ENCODE measurements at places on chromosomes 3 and 15.

DNA sequence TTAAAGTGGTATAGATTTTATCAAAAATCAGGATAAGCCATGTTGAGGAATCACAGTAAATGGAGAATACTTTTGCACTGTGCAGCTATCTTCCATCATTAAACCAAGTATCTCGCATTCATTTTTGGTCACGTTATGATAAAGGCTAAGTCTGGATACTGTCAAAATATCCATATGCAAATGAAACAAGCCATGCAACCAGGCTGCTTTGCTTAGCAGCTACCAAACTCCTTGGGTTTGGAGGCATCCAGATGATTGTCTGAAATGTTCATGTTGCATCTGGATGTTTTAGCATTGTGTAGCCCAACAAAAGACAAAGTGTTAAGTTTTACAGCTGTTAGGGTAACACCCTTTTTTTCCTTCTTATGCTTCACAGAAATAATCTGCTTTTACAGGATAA lies 322.9 kb upstream of the MDFIC2 start:
- no peak for DNase-seq

- no peak for DNase-seq
These were observed 178.2 kb downstream of the OR4M2 start for GRCh38 chr15:22258398-22259150.

GRCh38 chr15:96474231-96474664 lies 143.7 kb downstream of the NR2F2 start:
- DNase-seq: no peak

DNA sequence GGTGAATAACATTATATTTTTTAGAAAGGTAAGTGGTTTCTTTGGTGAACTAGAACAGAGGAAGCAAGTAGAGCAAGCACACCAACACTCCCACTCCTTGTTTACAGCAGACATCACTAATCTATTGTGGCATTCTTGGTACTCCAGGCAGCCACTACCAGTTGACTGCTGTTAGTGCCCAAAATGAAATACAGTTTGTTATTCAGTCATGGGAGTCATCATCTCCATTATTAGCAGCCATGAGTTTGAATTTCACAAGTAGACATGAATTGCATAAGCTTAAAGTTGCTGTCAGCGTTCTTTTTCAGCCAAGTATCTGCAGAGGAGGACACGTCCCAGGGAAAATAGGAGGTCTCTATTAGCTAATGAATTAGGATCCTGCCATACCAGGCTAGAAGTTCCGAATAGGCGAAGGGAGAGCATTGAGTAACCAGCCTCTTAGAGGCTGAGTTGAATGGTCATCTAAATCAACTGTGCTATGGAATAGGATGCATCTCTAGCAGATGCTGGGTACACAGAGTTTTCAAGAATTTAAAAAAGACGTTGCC lies 252.7 kb upstream of the ICE2 start:
- no peak for DNase-seq

GRCh38 chr15:58423831-58424608 lies 7.8 kb upstream of the LIPC start:
- DNase-seq: no peak

DNA sequence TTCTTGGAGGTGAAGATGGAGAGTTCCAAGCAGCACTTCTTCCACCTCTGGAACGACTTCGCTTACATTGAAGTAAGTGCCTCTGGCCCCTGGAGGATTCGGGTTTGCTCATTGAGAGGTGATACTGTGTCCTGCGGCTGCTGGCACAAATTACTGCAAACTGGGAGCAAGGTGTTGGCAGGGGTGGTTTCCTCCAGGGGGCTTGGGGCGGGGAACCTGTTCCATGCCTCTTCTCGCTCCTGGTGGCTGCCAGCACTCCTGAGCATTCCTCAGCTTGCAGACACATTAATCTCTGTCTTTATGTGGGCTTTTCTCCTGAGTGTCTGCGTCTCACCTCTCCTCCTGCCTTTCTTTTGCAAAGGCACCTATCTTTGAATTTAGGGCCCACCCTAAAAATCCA lies 47.4 kb downstream of the MESD start:
- no peak for DNase-seq

GRCh38 chr15:97126553-97127233 lies 796.2 kb downstream of the NR2F2 start:
- DNase-seq: no peak

DNA sequence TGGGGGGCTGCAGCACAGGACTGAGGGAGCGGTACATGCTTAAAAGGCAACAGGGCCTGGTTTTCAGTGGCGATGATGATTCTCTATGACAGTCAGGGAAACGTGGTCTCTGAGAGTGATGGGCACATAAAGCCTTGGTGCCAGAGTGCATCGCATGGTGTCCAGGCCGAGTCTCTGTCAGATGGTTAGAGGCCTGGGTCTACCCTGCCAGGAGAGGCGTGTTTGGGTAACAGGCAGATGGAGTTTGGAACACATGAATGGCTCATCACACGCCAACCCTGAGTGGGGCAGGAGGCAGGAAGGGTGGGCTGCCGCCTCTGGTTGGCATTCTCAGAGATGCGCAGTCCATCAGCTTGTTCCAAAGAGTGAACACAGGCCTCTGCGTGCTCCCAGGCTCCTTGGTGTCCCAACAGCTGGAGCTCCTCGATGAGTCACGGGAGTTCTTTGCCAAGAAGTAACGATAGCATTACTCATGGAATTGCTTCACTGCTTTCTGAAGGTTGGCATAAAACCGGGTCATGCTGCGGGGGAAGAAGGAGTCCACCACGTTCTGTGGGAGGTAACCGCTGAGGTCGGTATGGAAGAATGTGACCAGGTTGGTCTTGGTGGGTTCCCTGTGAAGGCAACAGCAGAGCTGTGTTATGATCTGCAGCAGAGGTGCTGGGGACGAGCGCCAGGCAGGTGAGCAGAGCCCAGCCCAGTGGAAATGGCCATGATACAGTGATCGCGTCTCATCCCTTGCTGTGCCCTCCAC lies 11.0 kb downstream of the STARD5 start:
- no peak for DNase-seq

DNA sequence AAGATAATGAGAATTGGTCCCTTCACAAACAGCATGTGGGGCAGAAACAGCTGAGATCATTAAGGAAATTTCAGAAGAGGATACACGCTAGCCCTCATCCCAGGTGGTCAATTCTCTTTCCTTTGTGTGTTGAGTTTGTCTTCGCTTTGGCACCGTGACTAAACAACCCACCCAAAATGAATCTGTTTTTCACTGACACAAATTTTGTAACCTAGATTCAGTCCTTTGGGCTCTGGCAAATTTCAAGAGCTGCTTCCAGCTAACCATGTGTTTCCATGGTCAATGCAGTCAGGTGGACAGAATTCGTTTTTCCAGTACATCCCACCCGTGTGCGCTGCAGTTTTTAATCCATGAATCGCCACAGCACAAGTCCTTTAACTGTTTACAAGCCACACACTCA lies 435.4 kb downstream of the WDR72 start:
- DNase-seq: no peak

GRCh38 chr15:94674296-94674695 lies 442.9 kb downstream of the MCTP2 start:
- no peak for DNase-seq

GRCh38 chr3:132231633-132232032 lies 85.6 kb upstream of the ACP3 start:
- no peak for DNase-seq

- DNase-seq: no peak
These were observed 47.3 kb downstream of the GMPS start for GRCh38 chr3:155917781-155918180.

DNA sequence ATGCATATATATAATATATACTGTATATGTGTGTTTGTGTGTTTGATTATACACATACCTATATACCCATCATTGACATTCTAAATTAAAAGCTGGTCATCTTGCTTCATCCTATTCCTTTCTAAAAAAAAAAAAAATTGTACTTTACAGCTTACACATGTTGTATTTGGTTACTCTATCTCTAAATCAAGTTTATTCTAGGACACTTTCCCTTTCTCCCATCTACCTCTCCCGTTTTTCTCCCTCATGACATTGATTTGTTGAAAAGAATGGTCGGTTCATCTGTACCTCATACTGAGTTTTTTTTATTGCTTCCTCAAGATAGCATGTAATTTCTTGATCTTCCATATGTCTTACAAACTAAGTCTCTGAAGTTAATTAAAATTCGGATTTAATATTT lies 26.9 kb downstream of the GABPB1 start:
- DNase-seq: no peak

DNA sequence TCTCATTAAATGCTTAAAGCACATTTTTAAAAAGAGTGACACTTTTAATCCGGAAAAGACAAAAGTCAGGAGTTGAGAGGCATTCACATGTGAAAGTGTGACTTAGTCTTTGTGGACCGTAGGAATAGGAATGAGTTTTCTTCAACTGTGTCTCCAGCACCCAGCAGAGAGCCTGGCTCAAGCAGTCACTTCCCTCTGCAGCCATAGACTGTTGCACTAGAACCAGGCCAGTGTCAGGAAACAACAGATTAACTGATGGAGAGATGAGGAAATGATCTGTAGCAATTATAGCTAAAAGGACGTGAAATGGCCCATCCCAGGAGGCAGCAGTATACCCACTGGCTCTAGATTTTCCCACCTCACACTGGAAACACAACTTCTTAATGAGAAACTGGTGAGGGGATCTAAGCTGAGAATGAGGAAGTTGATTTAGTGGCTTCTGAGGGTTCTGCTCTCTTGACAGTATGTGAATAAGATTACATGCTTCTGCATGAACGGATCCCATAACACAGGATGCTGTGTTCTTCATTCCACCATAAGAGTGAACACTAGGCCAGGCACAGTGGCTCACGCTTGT lies 19.8 kb downstream of the CFAP92 start:
- DNase-seq: no peak

DNA sequence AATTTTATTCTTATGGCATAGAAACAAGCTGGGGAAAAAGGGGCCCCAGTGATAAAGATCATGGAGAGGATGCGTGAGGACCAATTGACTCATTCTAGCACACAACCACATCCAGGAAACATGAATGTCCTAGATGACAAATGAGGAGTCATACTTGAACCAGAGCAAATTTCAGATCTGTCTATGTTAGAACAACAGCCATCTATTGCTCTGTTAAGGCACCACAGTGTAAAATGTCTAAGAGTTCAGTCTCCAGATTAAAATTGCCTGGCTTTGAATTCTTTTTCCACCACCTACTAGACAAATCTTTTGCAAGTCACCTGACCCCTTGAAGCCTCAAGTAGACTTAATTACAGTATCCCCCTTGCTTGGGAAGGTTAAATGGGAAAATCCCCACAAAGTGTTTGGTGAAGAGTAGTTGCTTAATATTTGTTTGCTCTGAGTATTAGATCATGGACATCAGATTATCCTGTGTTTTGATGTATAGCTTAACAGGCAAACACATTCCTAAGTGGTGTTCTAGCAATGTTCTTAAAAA lies 258.7 kb upstream of the TGFBR2 start:
- no peak for DNase-seq

DNA sequence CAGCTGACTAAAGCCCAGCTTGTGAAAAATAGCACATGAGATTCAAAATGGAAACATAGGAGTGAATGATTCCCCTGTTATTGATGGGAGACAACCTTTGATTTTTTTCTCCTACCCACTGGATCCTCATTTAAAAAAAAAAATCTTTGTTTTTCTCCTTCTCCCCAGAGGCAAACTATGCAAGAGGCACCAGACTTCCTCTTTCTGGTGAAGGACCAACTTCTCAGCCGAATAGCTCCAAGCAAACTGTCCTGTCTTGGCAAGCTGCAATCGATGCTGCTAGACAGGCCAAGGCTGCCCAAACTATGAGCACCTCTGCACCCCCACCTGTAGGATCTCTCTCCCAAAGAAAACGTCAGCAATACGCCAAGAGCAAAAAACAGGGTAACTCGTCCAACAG lies 2.6 kb downstream of the CACNA1D start:
- no peak for DNase-seq

GRCh38 chr15:55357774-55358173 lies 38.8 kb downstream of the PIGB start:
- no peak for DNase-seq

GRCh38 chr3:67495751-67496150 lies 158.7 kb downstream of the SUCLG2 start:
- no peak for DNase-seq

- DNase-seq: no peak
These were observed 231.3 kb upstream of the SLCO3A1 start for GRCh38 chr15:91622235-91622634.

DNA sequence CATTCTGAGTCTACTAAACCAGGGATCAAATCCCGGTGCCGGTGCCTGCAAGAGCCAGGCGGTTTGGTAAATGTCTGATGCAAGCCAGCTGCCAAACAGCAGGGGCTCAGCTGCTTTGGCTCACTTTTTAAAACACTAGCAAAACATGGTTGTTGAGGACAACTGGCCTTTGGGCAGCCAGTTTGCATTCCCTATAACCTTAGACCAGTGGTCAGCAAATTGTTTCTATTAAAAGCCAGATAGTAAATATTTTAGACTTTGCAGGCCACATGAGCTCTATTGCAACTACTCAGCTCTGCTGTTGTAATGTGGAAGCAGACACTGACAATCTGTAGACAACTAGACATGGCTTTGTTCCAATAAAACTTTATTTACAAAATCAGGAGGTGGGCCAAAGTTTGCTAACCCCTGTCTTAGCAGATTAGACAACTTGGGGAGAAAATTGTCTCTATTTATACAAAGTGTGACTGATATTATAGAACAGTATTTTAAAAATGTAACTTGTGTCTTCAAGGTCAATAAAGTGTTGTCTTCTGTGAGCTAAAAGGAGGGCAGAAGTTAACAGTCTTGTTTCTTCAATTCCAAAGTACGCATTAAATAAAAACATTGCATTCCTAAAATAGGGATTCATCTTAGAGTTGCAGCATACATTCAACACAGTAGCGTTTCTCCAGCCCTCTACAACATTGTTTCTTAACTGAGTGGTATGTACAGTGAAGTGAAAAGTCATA lies 67.6 kb downstream of the SSUH2 start:
- DNase-seq: no peak

DNA sequence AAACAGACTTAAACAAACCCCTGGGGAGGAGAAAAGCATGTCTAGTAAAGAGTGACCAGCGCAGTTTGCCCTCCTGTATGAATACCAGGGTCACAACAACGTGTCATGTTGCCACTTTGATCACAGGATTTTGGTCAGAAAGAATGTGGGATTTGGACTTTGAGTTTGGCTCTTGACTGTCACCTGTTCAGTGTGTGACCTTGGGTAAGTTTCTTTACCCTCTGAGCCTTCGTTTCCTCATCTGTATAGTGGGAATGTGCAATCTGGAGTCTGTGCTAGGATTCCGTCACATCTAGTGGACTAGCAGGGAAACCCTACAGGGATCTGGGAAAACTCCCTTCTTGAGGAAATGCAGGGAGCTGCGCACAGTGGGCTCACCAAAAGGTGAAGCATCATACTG lies 63.6 kb downstream of the CCNL1 start:
- DNase-seq: no peak
